ENCODE measurements at places on chromosomes 4 and X.

GRCh38 chr4:35739308-35739707, 505.0 kb downstream of the ARAP2 start:
- DNase-seq = no peak

DNA sequence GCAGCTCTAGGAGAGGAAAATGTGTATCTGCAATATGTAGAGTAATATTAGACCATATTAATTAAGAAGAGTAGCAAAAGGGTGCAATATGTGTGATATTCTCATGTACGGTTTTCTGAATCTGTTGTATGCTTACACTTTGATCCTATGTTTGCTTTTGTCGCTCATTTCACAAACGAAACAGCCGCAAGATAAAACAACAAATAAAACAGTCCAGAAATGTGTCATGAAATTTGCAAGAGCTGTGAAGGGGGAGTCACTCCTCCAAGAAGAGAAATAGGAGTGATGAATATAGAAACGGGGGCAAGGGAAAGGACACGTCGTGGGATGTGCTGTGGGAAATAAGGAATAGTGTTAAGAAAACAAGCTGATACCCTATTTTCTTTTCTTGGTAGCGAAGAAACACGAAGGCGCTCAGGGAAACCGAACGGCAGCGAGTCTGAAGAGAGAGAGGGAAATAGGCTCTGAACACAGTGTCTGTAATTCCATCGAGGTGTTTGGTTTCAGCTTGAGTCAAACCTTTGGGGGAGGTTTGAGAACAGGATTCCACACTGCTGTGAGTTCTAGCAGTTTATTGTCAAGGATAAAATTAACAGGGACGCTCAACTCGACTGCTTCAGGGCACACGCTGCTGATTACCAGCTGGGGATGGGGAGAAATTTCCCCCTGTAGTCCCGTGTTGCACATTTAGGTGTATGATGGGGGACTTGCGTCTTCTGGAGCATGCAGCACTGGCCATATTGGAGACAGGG, 595.6 kb upstream of the TENM3 start:
- no peak for DNase-seq

- DNase-seq = no peak
Measured at GRCh38 chrX:22025751-22026150, 6.4 kb upstream of the PHEX start.

GRCh38 chrX:116961872-116962582, 499.3 kb upstream of the CT83 start:
- no peak for DNase-seq

DNA sequence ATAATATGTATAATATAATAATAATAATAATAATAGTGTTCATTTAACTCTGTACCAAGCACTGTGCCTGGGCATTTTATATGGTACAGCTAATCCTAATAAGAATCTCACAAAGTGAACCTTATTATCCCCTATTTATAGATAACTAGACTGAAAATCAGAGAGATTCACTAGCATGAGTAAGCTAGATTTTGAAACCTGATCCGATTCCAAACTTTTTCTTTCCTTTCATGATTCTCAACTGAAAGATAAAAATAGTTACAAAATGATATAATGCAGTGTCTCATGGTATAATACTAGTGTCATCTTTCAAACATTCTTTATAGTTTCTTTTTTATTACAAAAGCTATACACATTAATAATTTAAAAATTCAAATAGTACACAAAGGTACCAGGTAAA, 55.9 kb upstream of the RNF128 start:
- DNase-seq = no peak

DNA sequence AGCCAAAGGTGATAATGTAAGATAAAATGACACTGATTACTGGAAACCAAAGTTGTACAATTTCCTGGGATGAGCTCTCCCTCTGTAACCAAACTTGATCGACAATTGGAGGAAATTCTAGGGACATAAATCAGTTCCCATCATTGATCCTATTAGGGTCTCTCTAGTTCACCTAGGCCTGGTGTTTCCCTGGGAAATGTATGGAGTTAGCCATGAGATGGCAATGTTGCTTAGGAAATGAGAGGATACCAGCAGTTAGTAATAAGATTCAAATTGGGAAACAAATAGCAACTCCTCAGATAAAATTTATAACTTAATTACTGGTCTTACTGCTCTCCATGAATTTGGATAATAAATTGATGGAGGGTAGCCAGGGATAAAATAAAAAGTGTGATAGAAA, 52.2 kb downstream of the SPATA18 start:
- DNase-seq = no peak

- DNase-seq = no peak
Measured at GRCh38 chr4:94814237-94814636, 56.5 kb downstream of the BMPR1B start.

DNA sequence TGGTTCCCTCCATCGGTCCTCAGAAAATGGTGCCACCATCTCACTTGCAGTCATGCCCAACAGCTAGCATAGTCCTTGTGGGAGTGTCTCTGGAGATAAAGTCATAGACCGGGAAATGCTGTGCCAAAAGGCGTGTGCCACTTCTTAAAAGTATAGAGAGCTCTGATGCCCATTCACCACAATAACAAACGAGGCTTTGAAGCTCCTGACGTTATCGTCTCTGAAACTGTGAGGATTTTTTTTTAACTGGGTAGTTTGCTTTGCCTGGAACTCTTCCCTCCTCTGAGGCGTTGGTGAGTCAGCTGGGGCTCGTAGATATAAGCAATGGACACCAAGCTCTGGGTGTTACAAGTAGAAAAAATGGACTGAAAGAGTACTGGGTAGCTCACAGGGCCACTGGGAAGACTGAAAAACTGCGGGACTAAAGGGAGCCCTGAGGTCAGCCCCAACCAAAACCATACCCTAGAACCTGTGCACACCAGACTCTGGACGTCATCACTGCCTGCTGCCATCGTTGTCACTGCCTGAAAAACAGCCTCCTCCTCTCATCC, 89.4 kb upstream of the TRIM2 start:
- no peak for DNase-seq

DNA sequence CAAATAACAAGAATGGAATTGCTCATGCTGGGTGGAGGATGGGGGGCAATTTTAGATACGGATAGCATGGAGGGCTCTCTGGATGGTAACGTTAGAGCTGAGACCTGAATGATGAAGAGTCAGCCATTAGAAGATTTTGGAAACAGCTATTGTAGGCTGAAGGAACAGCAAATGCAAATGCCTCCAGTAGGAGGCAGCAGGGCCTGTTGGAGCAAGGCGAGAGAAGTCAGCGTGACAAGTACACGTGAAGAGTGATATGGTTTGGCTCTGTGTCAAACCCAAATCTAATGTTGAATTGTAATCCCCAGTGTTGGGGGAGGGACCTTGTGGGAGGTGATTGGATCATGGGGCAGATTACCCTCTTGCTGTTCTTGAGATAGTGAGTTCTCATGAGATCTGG, 59.3 kb upstream of the SOD3 start:
- DNase-seq = no peak

DNA sequence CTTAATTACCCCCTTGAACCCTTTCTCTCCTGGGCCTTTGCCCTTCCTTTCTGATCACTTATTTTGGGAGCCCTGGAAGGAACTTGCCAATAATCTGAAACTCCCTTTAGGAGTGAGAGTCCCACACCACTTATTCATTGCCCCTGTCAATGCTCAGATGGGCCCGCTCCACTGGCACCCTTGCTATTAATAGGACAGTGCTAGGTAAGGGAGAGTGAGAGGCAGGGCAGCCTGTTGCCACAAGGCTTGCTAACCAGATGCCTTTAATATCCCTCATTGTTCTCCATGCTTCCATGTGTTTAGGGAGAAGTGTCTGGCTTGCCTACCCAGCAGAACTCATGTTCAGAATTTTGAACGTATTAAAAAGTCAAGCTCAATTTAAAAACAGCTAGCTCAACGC, 1.7 kb upstream of the NHS start:
- no peak for DNase-seq

- no peak for DNase-seq
Measured at GRCh38 chr4:140893939-140894338, 137.8 kb upstream of the TBC1D9 start.

- DNase-seq = no peak
Measured at GRCh38 chrX:143363419-143363818, 153.9 kb downstream of the SPANXN3 start.

DNA sequence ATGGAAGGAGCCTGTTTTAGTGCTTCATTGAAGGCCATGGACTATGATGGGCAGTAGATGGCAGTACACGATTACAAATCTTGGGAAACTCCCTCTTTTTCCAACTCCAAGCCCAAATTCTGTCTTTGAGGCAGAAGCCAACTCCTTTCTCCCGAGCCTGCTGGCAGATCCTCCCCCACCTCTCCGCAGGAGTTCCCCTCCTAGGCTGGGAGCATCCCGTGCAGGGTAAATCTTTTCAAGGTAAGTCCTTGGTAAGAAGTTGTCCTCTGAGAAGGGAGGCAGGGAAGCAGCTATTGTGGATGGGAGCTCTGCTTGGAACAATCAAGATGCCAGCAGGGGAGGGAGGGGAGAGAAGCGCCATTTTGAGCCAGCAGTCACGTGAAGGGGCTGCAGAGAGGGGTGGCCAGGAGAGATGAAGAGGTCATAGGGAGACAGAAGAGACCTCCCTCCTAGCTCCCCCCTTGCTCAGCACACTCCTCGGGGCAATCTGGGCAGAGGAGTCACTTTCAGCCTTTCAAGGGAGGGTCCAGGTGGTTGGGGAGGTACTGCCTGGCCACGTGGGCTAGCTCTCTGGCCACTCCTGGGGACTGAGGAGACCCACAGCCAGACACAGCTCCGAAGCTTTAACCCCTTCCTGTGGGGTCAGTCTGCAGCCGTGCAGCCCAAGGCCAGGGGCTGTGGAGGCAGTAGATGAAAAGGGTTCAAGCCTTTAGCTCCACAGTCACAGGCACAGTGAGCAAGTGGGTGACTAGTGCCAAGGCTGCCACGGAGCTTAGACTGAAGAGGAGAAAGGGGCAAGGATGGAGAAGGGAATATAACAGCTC, 9.6 kb downstream of the CC2D2A start:
- DNase-seq = no peak

GRCh38 chr4:10107111-10108091, 9.2 kb downstream of the WDR1 start:
- DNase-seq = no peak

- DNase-seq = no peak
Measured at GRCh38 chr4:181957088-181957487, 286.1 kb upstream of the TENM3 start.

DNA sequence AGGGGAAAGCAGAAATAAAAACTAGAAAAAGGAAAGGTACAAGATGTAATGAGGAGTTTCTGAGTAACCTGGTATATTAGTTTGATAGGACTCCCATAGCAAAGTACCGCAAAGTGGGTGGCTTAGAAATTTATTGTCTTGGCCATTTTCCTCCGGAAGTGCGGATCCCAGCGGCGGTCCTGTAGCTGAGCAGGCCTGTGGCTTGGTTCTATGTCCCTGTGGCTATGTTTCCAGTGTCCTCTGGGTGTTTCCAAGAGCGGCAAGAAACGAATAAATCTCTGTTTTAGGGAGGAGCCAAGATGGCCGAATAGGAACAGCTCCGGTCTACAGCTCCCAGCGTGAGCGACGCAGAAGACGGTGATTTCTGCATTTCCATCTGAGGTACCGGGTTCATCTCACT, 44.0 kb upstream of the LDB2 start:
- no peak for DNase-seq

GRCh38 chrX:135432453-135432852, 10.7 kb downstream of the SMIM10L2A start:
- no peak for DNase-seq

GRCh38 chr4:159910721-159911120, 807.8 kb downstream of the RAPGEF2 start:
- no peak for DNase-seq

DNA sequence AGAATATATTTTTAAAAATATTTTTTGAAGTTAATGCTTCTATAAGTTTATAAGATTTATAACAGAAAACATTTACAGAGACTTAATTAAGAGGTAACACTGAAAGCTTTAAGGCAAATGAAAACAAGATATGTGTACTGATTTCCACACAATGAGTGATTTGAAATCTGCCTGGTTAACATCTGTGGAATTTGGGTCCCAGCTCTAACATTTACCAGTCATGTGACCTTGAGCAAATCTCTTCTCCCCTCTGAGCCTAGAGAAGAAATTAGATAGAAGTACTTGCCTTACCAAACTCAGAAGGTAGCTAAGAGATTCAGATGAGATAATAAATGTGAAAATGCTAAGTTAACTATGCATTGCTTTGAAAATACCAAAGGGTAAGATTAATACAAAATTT, 458.8 kb upstream of the LCORL start:
- no peak for DNase-seq

GRCh38 chrX:21700275-21700674, 42.1 kb upstream of the KLHL34 start:
- DNase-seq = no peak

- no peak for DNase-seq
Measured at GRCh38 chrX:19670854-19671620, 155.7 kb upstream of the MAP3K15 start.

GRCh38 chr4:74255096-74255495, 53.2 kb upstream of the EPGN start:
- no peak for DNase-seq

DNA sequence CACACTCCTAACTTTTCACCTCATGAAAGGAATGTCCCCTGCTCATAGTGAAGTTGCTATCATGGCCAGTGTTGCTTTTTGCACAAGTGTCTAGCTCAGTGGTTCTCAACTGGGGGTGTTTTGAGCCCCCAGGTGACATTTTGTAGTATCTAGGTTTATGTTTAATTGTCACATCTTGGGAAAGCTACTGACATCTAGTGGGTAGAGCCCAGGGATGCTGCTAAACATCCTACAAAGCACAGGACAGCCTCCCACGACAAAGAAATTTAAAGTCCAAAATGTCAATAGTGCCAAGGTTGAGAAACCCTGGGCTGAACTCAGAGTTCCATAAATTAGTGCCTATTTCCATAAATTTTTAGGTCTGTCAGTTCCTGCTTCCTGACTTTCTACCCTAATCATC, 70.7 kb upstream of the HCCS start:
- DNase-seq = no peak

DNA sequence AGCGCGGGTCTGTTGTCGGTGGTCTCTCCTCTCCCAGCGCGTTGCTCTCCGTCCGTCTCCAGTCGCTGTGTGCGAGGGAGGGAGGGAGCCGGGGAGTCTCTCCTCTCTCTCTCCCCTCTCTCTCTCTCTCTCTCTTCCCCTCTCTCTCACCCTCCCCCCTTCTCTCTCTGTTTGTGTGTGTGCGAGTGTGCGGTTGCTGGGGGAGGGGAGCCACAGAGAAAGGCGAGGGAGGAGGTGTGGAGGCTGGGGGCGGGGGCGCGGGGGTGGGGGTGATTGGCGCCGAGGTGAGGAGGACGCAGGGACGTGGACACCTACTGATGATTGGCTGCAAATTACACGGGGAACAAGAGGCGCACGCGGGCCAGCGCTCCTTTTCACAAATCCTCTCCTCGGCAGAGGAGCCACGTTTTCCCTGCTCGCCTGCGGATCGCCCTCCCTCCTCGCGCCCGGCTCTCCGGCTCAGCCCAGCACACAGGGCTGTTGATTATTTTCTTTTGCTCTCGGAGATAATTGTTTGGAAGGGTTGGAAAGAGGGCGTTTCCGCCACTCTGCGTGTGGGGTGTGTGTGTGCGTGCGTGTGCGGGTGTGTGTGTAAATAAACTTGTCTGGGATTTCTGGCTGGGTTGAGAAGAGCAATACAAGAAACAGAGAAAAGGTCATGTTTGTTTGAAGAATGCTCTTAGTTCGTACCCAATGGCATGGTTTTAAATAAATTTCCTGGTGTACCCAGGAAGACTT, at the start of gene CXXC4:
CXXC4 (minus strand) TSS at position 73 of the 738 bp plus-strand sequence. CDS start 3,092 bp downstream, outside the sequence.
- DNase-seq = no peak

All from cortex of kidney (tissue), 1 donor.